Activated T-helper 2 cell treated with anti-CD3 and anti-CD28 coated beads, Interferon-gamma antibody, Interleukin-2, Interleukin-4, amounts not matched to agents 10 μg/mL and 5 μg/mL and 100 μg/mL, durations not matched to agents 14 hours and 24 hours and 36 hours (primary cell): ENCODE measurements at places on chromosomes 16 and 17. TPM values are rescaled to one million over a fixed set of nuclear protein-coding genes. Genes with fewer than 3 reads are reported as not detected.

GRCh38 chr16:66649636-66650205 is 45.2 kb downstream of the CMTM3 start:
- DNase-seq: no peak

GRCh38 chr16:59697236-59697635 is 963.1 kb upstream of the GOT2 start:
- DNase-seq: no peak

GRCh38 chr17:8162233-8162996 is at the start of gene VAMP2:
VAMP2 (minus strand) TSS chr17:8162948; CDS start chr17:8162879, 69 bp downstream.
- peak; percentile 80 for DNase-seq

- no peak for DNase-seq
Observed at GRCh38 chr17:42519546-42520491, 16.2 kb upstream of the NAGLU start.

The KRT17 gene
- not detected in 2 replicates for total RNA-seq

The FLOT2 gene
- total RNA-seq: 136 and 143 TPM in 2 replicates
